Fibroblast of mammary gland (primary cell): ENCODE measurements at places on chromosomes 6 and 20.
A peak's percentile ranks its signal among the peaks of the same experiment; 100 is the strongest.

DNA sequence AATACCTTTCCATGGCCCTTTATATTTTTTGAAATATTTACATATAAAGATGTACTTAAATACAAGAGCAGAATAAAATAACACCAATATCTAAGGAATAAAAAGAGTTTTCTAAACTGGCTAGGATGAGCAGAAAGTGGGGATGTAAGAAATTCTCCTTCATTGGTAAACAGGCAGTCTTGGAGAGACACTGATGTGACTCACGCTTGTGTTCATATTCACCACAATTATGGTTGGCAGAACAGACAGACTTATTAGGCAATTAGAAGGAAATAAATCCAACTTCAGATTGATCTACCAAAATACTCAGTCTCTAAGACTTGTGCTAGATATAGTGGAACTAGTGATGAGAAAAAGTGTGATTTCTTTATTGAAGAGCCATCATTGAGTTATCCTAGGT is 463.7 kb downstream of the CDC5L start:
- DNase-seq = peak; percentile 86

- no peak for DNase-seq
Observed at GRCh38 chr6:132841966-132842365, 27.6 kb downstream of the RPS12 start.

GRCh38 chr6:75656479-75656878 is 54.8 kb downstream of the SENP6 start:
- DNase-seq = no peak

DNA sequence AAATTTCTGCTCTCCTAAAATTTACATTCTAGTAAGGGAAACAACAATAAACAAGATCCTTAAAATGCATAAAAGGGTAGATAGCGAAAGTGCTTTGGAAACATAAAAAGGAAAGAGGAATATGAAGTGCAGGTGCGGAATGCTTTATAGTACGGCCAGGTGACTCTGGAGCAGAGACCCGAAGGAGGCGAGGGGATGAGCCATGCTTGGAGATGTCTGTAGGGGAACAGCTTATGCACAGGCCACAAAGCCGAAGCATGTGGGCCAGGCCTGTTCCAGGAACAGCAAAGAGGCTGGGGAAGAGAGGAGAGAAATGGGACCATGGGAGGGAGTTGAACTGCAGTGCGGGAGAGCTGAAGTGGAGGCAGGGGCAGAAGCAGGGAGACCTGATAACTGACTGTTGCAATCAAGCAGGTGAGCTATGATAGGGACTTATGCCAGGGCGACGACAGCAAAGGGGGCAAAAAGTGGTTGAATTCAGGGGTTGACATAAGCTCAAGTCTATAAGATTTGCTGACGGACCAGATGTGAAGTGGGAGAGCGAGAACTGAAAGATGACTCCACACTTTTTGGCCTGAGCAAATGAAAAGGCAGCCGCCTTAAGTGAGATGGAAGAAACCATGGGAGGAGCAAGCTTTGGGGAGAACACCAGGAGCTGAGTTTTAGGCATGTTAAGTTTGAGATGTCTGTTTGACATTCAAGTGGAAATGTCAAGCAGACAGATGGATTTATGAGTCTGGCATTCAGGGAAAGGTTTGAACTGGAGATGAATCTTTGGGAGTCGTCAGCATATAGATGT is 83.1 kb downstream of the CNBD2 start:
- no peak for DNase-seq

- DNase-seq = peak; percentile 99
Observed at GRCh38 chr20:50144362-50144761, 9.2 kb downstream of the PEDS1 start.

- no peak for DNase-seq
Observed at GRCh38 chr20:52167232-52167840, 24.2 kb downstream of the ZFP64 start.

GRCh38 chr20:32510601-32511357 is 74.4 kb downstream of the NOL4L start:
- DNase-seq = no peak
